ENCODE measurements at places on chromosomes 13 and 19.
A peak's percentile ranks its signal among the peaks of the same experiment; 100 is the strongest.

DNA sequence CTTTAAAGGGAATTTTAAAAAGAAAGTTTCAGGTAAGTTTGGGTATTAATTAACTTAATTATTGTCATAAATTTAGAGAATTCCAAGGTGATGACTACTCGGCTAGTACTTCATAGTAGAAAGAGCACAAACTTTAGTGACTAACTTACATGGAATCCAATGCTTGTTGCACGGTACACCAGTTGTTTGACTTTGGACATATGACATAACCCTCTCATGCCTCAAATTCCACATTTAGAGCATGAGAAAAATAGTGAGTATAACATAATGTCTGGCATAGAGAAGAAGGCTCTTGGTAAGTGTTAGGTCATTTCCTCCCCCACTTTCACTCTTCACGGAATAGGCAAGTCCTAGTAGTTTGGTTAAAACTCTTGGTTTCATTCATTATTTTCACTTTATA is 1249.4 kb upstream of the SLC10A2 start:
- DNase-seq = no peak

GRCh38 chr19:17266589-17266974 is 661 bp upstream of the BABAM1 start:
- no peak for DNase-seq

GRCh38 chr13:99254830-99255229 is 3.3 kb downstream of the GPR18 start:
- no peak for DNase-seq

GRCh38 chr19:13995017-13995728 is 10.9 kb downstream of the RFX1 start:
- no peak for DNase-seq

DNA sequence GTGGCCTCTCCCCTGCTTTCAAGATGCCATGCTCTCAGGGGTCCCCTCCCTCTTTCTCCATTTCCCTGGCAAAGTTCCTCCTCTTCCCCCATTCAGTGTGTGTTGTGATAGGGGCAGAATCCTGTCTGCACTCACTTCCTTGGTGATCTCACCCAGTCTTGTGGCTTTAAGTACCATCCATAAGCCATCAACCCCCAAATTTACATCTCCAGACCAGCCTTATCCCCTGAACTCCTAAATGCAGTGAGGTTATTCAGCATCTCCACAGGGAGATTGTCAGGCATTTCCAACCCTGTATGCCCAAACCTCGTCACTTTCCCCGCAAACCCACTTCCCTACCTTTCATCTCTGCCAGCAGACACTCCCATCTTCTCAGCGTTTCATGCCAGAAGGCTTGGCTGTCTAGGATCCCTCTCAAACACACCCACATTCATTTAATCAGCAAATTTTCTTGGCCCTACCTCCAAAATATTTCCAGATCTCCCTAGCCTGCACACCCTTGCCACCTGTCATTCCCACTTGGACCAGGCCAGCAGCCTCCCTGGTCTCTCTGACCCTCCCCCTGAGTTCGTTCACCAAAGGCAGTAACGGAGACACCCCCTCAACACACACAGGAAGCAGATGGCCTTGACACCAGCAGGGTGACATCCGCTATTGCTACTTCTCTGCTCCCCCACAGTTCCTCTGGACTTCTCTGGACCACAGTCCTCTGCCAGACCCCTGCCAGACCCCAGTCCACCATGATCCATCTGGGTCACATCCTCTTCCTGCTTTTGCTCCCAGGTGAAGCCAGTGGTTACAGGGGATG is at the start of gene HCST:
Gene HCST (plus strand): TSS at position 676 of the 808 bp plus-strand sequence. CDS start 65 bp downstream, at position 741.
- peak; percentile 88 for DNase-seq

GRCh38 chr19:53878776-53879139 is 3.2 kb upstream of the PRKCG start:
- no peak for DNase-seq

DNA sequence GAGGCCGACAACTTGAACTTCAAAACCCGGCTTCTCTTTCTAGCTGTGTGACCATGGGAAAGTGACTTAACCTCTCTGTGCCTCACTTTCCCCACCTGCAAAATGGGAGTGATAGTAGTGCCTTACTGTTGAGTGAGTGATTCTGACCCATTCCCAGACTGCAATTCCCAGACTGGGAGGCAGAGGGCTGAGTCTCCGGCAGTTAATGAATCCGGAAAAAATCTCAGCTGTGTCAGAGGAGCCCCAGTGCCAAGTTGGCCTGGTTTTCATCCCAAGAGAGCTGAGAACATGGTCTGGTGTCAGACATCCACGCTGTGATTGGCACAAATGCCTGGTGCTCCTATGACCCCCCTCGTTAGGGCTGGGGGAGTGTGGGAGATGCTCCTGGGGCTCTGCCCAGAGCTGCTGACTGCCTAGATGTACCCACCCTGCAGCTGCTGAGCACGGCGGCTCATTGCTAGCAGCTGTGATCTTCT is 50.0 kb downstream of the PIN1 start:
- DNase-seq = no peak

DNA sequence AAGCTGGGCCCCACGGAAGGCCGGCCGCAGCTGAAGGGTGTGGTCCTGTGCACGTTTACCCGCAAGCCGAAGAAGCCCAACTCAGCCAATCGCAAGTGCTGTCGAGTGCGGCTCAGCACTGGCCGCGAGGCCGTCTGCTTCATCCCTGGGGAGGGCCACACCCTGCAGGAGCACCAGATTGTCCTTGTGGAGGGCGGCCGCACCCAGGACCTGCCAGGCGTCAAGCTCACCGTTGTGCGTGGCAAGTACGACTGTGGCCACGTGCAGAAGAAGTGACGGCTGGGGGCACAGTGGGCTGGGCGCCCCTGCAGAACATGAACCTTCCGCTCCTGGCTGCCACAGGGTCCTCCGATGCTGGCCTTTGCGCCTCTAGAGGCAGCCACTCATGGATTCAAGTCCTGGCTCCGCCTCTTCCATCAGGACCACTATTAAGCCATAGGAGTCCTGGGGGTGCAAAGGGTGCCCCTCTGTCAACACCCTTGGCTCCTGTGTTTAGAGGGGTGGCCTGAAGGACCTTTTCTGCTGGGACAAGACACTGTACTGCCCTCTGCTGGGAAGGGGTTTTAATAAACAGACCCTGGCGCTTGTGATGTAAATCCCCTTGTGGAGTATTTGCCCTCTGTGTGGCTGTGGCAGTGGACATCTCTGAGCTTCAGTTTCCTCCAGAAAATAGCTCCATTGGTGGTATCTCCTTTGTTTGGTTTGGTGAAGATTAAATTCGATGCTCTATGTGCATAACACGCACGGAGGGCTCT is 1.9 kb downstream of the MRPS12 start:
- DNase-seq = peak; percentile 72

Measured in KBM-7 (cell line).